ENCODE measurements at places on chromosomes 5 and 9.

DNA sequence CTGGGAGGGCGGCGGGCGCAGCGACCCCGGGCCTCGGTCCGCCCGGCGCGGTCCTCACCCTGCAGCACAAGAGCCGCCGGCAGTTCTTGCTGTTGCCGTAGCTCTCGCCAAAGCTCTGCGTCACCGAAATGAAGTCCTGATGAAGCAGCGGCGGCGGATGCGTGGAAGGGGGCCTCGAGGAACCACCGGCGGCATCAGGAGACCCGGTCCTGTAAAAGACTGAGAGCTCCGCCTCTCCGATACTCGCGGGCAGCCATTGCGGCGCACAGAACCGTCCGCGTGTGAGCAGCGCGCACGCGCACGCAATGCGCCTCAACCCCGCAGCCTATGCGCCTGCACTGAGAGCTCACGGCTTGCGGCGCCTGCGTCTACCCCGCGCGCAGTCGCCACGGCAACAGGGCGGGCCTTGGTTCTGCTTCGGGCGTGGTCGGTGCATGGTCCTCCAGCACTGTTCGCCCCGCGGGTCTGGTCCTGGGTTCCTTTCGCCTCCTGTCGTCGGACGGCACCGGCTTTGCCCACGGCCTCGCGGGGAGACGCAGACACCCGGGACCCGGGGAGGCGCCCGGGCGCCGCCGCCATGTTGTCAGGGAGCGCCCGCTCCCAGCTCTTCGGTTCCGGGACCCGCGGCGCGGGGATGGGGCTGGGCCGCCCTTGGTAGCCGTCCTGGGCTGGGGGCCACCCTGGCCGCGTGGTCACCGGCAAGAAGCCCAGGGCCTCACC lies 9.3 kb upstream of the GRIN1 start:
- DNase-seq = peak; percentile 75

- DNase-seq = no peak
Measured at GRCh38 chr9:97505845-97506244, 4.4 kb downstream of the TMOD1 start.

DNA sequence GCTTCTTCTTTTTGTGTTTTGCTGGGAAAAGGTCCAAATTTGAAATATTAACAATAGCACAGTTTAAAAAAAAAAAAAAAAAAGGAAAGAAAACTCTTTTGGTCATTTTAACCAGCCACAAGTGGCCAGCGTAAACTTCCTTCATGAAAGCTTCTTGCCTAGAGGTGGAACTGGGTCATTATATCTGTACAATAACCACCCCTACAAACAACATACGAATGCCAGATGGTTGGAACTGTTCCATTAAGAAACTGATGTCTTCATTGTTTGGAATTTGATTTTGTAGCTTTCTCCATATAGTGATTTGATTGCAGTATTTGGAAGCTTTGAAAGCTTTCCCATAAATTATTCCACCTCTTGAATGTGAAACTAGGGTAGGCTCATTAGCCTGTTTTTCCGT lies 18.3 kb upstream of the LPAR1 start:
- DNase-seq = no peak

DNA sequence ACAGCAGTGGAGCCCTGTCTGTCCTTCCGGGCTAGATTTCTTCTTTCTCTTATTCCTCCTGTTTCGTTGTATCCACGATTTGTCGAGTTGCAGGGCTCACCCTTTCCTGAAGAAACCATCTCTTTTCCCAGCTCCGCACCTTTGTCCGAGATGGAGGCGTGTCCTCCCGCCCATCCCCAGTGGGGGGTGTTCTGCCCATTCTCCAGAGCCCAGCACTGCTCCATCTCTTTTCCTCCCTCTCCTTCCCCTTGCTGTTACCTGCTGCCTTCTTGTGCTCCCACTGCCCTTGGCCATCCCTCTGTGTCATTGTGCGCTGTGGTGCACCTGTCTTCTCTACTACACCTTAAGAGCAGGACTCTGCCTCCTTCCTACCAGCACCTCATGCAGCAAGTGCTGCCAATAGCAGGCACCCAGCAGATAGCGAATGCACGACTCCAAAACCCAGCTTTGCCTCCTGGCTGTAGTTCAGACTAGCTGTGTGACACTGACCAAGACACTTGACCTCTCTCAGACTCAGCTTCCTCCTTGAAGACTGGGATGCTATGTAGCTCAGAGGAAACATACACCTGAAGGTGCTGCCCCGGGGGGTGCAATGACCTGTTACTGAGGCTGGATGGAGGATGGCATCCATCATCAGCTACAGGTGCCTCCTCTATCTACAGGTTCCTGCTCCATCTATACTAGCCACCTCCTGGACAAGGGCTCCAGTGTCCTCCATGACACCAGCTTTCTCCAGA lies 8.9 kb downstream of the OR13J1 start:
- DNase-seq = no peak

- DNase-seq = no peak
Measured at GRCh38 chr5:50967563-50968355, 301.3 kb downstream of the PARP8 start.

- no peak for DNase-seq
Measured at GRCh38 chr9:130142641-130143040, 29.6 kb upstream of the NCS1 start.

GRCh38 chr9:34589636-34590380 lies at the start of gene CNTFR:
CNTFR (minus strand) TSS chr9:34589724; CDS start chr9:34568981, 20,743 bp downstream.
- DNase-seq = no peak

- no peak for DNase-seq
Measured at GRCh38 chr5:167232675-167233311, 1058.7 kb upstream of the WWC1 start.

- no peak for DNase-seq
Measured at GRCh38 chr5:169395136-169395535, 94.2 kb upstream of the SLIT3 start.

- no peak for DNase-seq
Measured at GRCh38 chr5:122947372-122947771, 89.2 kb downstream of the PPIC start.

DNA sequence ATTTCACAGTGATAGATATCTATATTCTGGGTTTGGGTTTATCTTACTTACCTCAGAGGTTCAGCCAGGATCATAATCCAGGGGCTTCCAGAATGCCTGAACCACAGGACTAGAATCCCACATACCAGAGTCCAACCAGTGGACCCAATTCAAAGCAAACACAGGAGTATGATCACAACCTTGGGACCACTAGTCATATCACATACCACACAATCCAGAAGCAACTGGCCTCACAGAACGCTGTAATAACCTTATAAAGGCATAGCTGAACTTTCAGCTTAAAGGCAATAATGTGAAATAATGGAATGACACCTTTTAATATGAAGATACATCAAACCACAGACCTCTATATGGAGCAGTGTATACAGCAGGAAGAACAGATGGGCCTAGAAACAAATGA lies 25.3 kb downstream of the RAPGEF6 start:
- DNase-seq = no peak

DNA sequence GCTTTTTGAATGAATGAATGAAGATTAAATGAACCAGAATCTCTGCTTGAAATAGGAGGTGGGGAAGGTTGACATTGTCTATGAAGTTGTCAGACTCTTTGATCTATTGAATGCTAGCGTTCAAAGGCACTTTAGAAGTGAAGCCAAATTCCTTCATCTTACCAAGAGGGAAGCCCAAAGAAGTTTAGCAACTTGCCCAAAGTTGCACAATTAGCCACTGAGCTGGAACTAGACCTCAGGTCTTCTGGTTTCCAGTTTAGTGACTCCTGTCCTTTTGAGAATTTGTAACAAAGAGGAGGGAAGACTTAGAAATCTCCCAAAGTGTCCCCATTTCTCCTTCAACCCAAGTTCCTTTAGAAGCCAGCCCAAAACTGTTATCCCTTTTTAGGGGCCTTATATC lies 20.7 kb upstream of the SLC1A3 start:
- DNase-seq = no peak

- no peak for DNase-seq
Measured at GRCh38 chr9:95282332-95282731, 35.2 kb downstream of the FANCC start.

- DNase-seq = peak; percentile 78
Measured at GRCh38 chr9:122394265-122395125, 23.7 kb downstream of the PTGS1 start.

DNA sequence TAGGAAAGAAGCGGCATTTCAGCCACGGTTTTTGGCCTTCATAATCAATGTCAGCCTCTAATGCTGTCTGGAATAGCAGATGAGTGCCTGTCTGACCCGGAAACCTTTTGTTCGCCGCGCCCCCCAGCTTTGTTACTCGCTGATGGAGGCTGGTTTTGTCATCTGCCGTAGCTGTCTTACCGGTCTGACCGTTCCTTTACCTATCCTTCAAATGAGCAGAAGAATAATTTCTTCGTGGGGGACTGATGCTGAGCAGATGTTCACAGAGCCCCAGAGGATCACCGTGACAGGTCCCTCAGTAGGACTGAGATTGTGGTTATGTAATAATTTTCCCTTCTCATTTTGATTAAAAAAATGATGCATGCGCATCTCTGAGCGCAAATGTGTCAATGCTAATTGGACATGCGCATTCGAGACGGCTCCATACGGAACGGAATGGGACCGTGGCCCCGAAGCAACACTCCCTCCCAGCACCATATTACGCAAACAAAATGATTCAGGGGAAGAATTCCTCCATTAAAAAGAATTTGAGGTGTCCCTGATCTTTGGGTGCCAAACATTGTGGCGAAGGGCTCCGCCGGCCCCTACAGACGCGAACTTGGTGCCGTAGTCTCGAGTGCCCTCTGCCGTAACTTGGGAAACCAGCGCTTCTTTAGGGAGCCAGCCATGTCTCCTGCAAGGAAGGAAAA lies 27.6 kb downstream of the TLX3 start:
- DNase-seq = peak; percentile 41

DNA sequence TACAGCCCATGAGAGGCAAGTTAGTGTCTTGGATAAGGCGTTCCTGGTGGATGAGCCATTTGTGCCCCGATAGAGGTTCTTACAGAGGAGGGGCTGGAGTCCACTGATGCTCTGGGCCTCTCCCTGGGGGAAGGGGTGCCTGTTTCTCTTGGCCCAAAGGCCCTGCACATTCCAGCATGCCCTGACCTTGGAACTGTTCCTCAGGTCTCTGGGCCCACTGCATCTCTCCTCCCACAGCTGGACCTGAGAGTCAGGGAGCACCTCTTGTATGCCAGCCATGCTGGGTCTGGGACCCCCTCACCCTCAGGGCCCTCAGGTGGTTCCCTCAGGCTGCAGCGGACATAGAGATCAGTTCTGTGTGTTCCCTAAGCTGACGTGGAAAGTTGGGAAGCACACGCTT lies 26.4 kb downstream of the DAPK1 start:
- no peak for DNase-seq

GRCh38 chr9:137878146-137878941 lies 762 bp downstream of the CACNA1B start:
- DNase-seq = no peak

Measured in AG04450 (cell line).